NCI-H226 (cell line): ENCODE measurements at places on chromosomes 2 and 18.

GRCh38 chr2:239327536-239328350, 73.1 kb downstream of the HDAC4 start:
- DNase-seq: no peak

GRCh38 chr2:208142240-208142924, 3.6 kb downstream of the CRYGB start:
- DNase-seq: no peak

GRCh38 chr2:102025016-102025501, 33.3 kb downstream of the IL1R2 start:
- DNase-seq: peak; percentile 39

DNA sequence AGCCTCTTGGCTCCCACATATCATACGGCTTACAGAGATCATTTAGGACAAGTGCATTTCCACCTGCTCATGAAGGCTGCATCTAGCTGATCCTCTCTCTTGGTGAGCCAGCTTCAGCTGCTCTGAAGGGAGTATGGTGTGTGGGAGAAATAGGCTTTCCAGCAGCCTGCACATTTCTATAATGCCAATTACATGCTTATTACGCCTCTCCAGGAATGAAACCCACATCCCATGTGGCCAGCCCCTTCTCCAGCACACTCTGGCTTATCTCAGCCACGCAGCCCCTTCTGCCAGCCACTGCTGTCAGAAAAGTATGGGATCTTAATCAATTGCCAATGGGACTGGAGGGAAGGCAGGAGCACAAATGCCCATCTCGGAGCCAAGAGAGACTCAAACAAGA, 117.5 kb downstream of the GALNT14 start:
- DNase-seq: no peak

GRCh38 chr2:88195246-88195645, 25.1 kb downstream of the THNSL2 start:
- no peak for DNase-seq

GRCh38 chr2:26503231-26503880, 25.4 kb upstream of the OTOF start:
- peak; percentile 71 for DNase-seq

GRCh38 chr2:138775736-138776135, 4.5 kb downstream of the NXPH2 start:
- no peak for DNase-seq
